ENCODE measurements at places on chromosomes 6 and 20.
A peak's percentile ranks its signal among the peaks of the same experiment; 100 is the strongest.

DNA sequence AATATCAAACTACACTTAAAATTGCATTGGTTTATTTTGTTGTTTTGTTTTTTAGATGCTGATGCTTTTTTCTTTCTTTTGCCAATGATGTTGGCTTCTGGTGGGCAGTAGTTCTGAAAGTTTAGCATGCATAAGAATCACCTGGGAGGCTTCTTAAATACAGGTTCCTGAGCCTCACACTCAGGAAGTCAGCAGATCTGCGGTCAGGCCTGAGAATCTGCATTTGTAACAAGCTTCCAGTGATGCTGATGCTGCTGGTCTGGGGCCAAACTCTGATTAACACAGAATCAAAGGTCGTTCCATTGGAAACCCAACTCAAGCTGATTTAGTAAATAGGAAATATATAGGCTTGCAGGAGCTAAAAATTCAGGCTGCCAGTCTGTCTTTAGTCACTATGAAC lies 412.9 kb upstream of the SPTLC3 start:
- DNase-seq: no peak

DNA sequence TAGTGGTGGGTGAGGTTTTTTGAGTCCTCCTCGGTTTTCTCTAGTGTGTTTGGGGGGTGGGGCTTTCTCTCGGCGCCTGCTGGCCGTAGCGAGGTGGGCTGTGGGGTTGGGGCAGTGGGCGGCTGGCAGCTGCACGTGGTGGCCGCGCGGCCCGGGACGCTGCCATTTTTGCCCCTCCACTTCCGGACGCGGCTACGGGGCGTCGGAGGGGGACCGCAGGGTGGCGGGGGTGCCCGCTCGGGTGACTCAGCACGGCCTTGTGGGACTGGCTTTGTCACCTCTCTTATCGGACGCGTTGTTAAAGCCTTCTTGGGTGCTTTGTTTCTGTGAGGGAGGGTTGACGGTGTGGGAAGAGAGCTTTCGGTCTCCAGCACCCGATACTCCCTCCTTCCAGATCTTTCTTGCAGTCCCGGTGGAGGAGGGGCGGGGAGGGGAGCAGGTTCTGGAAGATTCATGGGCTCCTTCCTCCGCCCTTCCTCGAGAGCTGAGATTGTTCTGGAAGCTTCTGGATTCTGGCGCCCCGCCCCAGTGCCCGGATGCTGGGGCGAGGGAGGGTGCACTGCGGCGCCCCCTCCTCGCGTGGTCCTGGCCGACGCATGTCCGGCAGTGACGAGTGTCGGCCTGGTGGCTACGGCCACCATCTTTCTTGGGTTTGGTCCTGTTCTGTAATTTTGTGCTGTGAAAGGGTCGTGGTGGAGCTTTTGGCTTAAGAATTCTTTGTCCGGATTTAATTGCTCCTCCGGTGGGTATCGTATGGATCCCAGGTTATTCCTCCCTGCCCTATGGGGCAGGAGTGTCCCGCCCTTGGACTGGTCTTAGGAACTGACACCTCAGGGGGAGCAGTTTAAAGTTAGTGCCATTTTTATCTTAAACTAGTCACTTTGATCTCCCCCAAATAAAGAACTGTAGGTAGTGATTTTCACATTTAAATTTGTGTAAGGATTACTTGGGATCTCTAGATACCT lies 719 bp downstream of the HSP90AB1 start:
- peak; percentile 71 for DNase-seq

DNA sequence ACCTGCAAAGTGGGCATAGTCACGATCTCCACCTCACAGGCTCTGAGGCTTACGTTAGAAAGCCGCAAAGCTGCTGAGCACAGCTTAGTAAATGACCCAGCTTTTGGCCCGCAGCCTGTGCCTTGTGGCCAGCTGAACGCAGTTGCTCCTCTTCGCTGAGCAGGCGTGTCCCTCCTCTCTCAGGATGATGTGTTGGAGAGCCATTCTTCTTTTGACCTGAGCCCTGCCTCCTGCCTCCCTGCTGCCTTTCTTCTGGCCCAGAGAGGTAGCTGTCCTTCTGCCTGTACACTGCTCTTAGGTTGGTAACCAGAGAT lies 47.6 kb upstream of the MYL9 start:
- DNase-seq: no peak

- DNase-seq: no peak
Measured at GRCh38 chr20:10940941-10941340, 267.1 kb upstream of the JAG1 start.

DNA sequence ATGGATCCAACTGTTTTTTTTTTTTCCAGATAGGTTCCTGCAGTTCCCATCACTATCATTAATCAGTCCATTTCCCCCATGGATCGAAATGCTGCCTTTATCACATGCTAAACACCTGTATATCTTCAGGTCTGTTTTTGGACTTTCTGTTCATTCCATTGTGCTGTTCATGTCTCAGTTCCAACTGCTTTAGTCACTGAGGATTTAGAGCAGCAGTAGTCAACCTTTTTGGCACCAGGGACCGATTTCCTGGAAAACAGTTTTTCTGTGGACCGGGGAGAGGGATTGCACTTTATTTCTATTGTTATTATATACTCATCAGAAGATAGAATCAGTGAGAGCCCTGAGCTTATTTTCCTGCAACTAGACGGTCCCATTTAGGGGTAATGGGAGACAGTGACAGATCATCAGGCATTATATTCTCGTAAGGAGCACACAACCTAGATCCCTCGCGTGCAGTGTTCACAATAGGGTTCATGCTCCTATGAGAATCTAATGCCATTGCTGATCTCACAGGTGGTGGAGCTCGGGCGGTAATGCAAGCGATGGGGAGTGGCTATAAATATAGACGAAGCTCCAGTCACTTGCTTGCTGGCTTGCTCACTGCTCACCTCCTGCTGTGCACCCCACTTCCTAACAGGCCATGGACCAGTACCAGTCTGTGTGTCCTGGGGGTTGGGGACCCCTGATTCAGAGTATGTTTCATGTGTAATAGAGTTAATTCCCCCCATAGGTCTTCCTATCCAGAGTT lies 46.0 kb downstream of the CAP2 start:
- no peak for DNase-seq

DNA sequence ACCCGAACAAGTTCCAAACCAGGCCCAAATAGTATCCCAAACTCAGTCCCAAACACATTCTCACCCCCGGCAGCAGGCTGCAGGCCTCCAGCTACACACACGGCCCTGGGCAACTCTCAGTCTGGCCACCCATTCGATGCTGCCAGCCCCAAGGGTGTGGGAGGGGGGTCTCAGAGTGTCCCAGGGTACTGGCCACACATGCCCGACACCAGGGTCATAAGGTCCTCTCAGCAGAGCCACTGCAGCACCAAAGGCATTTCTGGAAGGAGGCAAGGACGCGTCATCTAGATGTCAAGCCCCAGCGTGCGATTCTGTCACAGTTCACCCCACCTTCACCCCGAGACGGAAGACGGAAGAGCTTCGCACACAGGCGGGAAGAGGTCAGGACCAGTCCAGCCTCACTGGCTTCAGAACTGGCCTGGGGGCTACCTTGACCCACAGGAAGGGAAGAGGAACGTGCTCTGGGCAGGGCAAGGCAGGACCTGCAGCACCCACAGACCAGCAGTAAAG lies 9.5 kb downstream of the MYL9 start:
- DNase-seq: no peak

GRCh38 chr6:53437557-53438202 lies 88.9 kb upstream of the ELOVL5 start:
- DNase-seq: no peak

- no peak for DNase-seq
Measured at GRCh38 chr6:4318321-4318720, 182.9 kb upstream of the ECI2 start.

GRCh38 chr6:32047855-32048766 lies 9.9 kb downstream of the CYP21A2 start:
- no peak for DNase-seq

DNA sequence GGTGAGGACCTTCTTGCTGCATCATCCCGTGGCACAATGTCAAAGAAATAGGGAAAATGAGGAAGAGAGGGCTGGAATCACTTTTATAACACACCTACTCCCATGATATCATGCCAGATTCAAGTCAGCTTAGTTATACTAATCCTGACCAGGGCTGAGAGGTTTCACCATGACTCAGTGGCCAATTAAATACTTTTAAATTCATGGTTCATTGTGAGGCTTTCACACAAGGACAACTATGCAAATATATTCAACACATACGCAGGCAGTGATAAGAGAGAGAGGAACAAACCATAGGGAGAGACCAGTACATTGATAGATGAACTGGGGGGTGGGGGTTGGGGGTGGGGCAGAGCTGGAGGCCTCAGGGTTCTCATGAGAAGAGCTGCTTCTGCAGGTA lies 313.1 kb downstream of the LRFN2 start:
- DNase-seq: no peak

- peak; percentile 12 for DNase-seq
Measured at GRCh38 chr6:11043378-11043960, 636 bp downstream of the ELOVL2 start.

DNA sequence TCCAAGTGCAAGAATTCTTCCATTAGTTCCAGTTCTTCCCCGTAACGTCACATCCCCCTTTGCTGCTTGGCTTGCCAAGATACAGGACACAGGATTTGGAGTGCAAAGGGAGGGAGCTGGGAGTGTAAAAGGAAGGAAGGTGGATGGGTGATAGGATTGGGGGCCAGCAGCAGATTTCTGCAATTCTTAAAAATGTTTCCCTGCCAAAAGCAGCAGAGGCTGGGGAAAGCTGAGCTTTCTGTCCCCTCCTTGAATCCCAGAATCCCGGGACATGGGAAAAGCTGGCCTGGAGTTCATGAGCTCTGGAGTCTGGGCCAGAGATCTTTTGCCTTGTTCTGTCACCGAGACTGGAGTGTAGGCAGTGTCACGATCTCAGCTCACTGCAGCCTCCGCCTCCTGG lies 60.0 kb upstream of the EPB41L1 start:
- DNase-seq: no peak

- DNase-seq: peak; percentile 79
Measured at GRCh38 chr20:2946988-2947961, 74.0 kb downstream of the PTPRA start.

DNA sequence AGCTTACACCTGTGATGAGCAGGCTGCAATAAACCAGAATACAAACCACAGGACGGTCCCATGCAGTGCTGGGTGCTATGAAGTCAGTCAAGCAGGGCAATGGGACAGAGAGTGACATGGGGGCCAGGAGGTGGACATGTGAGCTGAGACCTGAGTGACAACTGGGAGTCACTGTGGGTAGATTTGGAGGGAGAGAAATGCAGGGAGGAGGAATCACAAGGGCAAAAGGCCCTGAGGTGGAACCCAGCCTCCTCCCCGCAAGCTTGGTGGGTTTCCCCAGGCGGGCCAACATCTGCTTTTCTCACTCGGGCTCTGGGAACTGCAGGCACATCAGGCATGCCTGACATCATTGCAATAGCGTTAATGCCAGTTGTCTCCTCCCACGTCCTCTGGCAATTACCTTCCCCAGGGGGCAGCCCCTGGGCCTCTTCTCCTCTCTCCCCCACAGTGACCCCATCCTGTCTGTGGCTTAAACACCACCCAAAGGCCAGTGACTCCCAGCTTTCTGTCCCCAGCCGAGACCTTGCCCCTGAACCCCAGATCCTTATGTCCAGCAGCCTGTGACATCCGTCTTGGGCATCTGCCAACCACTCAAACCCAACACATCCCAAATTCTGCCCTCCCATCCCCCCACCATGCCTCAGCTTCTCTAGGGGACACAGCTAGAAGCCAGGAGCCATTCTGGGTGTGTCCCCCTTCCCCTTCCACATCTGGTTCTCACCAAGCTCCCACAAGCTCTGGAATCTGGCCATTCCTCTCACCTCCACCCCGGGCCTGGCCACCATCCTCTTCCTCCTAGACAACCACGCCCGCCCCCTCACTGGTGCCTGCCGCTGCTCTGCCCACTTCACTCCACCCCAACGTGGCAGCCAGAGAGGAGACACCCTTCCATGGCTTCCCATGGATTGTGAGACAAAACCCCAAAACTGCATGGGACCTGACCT lies 28.2 kb downstream of the PDRG1 start:
- DNase-seq: no peak

- DNase-seq: no peak
Measured at GRCh38 chr6:16741112-16742016, 19.9 kb downstream of the ATXN1 start.

DNA sequence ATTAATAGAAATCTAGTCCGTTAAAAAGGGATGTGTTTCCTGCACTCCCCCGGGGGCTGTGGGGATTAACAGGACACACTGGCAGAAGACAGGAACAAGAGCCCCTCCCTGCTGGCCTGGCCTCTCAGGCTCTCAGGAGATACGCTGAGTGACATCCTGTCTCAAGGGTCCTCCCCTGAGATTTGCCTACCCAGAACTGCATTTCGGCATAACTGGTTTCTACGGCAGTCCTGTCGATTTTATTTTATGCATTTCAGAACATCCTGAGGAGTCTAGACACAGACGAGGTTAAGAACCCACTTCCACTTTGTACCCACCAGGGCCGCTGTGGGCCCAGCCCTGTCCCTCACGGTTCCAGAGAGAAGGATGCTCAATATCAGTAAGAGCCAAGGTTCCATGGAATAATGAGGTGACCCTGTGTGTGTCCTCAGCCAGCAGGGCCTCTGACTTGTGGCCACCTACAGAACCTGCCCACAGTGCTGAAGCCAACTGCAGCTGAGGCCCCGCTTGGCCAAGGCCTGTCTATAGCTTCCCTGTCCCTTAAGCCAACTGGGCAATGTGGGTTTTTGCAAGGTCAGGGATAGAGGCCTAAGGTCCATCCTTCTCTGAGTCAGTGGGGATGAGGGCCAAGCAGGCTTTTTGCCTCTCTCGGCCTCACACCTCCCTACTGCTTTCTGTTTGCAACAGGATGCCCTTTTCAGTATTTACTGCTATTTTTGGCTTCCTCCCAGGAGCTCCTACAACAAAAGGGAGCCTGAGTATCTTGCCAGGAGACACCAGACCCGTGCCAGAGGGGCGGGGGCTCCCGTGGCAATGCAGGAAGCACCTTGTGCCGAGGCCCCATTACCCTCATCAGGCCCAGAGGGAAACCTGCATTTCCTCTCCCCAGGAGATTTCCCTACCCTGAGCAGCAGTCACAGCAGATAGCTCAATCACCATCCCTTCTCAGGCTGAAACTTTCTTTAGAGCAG lies 14.7 kb downstream of the UQCC2 start:
- DNase-seq: peak; percentile 34

DNA sequence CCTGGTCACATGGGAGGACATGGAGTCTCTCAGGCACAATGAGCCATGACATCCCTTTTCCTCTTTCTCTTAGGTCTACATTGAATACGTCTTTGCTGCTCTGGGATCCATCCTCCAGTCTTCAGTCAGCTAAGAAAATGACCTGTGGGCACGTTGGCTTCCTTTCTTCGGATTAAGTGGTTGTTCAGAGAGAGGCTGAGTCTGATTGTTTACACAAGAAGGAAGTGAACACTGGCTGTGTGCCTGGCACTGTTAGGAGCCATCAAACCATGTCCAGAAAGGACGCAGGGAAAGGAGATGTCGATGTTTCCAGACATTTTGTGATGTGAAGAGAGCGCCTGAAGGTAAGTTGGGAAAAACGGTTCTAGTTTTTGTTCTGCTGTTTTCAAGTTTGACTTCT lies 309.9 kb upstream of the CDYL start:
- no peak for DNase-seq

DNA sequence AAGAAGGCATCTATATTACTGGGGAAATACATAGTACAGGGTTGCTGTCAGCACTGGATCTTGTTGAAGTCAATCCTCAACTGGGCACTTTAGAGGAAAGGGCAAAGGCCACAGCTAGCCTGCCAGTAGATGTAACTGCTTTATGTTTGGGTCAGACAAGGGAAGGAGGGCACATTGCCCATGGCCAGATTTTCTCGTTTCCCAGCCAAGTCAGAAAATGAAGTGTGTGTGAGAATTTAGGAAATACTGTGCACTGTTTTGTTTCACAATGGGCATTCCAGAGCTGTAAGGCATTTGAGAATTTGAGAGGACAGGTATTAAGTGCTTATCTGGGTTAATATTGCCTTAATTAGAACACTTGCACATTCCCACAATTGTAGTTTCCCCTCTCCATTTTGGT lies 183.9 kb upstream of the MCHR2 start:
- no peak for DNase-seq

- no peak for DNase-seq
Measured at GRCh38 chr6:39225946-39226437, 3.3 kb downstream of the KCNK5 start.

Measured in hypothalamus (tissue), 51 donors.